ENCODE measurements at places on chromosomes 4 and X. TPM values are rescaled to one million over a fixed set of nuclear protein-coding genes. Genes with fewer than 3 reads are reported as not detected.

MAGT1 gene
- polyA plus RNA-seq: 34.0 TPM

RNF150 gene
- polyA plus RNA-seq: not detected

SASH3 gene
- 203 TPM for polyA plus RNA-seq

CENPVL2 gene
- not detected for polyA plus RNA-seq

MCF2 gene
- polyA plus RNA-seq: not detected

TKTL1 gene
- 5.5 TPM for polyA plus RNA-seq

Data from IgD-negative memory B cell (primary cell).